Aorta (tissue), 5 donors: ENCODE measurements at places on chromosomes 7 and 10. TPM values are rescaled to one million over a fixed set of nuclear protein-coding genes. Genes with fewer than 3 reads are reported as not detected.

DNA sequence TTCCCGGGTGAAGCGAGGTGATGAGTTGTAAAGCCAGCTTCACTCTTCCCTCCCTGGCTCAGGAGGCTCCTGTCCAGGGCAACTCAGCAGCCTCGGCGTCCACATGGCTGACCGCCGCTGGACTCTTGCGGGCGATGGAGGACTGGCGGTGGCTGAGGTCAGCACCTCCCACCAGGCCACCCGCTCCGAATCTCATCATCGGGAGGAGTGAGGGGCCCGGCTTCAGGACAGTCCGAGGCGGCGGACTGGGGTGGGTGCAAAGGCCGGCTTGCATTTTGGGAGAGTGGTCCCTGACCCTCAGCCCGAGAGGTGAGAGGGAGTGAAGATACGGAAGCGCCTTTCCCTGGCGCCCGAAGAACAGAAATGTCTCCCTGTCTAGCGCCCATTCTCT, 759 bp downstream of the DNAJB12 start:
- DNase-seq = peak; percentile 82

GRCh38 chr7:8881916-8882315, 448.5 kb downstream of the NXPH1 start:
- no peak for DNase-seq

GRCh38 chr10:87608756-87609155, 50.9 kb upstream of the PAPSS2 start:
- no peak for DNase-seq

GRCh38 chr7:120053390-120053961, 219.5 kb upstream of the KCND2 start:
- no peak for DNase-seq

DNA sequence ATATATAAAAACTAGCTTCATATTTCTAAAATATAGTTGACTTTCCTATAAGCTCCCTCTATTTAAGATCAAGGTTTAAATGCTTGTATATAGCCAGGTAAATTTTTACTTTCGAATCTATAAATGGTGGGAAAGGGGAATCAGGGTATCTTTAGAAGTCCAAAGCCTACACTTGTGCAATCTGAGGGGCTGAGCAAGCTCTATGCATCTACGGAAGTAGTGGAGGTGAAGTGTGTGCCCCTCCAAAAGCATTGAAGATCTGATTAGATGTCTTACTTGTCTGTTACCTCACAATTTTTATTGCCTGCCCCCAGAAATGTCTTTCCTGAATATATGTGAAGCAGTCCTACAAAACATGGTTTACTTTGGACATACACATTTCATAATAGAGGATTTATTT, 1.6 kb downstream of the AKAP9 start:
- DNase-seq = no peak

GRCh38 chr10:45052700-45053099, 52.0 kb downstream of the ZNF22 start:
- DNase-seq = no peak

GRCh38 chr10:44439239-44439957, 54.5 kb upstream of the CXCL12 start:
- no peak for DNase-seq

DNA sequence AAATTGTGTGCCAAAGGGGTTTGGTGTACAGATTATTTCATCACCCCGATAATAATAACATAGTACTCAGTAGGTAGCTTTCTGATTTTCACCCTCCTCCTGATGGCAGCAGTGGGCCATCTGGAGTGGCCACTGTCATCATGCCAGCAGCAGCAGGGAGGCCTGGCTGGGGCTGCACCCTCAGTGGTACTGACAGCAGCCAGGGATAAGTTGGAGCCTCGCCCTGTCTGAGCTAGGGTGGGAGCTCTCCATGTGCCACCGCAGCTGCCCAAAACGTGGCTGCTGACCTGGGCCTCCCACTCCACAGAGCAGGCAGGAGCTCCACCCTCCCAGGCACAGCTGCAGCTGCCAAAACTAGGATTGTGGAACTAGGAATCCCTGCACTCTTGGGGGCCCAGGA, 700.8 kb upstream of the KCND2 start:
- no peak for DNase-seq

DNA sequence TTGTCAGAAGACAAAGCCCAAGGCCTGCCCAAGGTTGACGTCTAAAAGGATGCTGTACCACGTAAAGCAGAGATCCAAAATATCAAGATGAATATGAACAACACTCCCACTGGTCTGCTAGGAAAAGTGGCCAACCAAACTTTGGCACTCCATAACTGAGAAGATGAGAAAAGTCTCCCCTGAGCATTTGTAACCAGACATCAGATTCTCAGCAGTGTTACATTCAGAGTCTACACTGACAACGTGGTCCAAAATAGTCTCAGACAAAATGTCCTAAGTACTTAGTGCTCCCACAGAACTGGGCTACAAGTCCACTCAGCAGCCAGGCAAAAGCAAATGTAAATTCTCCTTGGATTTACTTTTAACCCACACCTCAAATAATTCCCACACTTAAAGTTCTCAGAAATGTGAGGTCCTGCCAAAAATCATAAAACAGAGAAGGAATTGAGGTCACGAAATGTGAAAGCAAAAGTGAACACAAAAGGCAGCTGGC, 185.1 kb upstream of the NOBOX start:
- DNase-seq = no peak

DNA sequence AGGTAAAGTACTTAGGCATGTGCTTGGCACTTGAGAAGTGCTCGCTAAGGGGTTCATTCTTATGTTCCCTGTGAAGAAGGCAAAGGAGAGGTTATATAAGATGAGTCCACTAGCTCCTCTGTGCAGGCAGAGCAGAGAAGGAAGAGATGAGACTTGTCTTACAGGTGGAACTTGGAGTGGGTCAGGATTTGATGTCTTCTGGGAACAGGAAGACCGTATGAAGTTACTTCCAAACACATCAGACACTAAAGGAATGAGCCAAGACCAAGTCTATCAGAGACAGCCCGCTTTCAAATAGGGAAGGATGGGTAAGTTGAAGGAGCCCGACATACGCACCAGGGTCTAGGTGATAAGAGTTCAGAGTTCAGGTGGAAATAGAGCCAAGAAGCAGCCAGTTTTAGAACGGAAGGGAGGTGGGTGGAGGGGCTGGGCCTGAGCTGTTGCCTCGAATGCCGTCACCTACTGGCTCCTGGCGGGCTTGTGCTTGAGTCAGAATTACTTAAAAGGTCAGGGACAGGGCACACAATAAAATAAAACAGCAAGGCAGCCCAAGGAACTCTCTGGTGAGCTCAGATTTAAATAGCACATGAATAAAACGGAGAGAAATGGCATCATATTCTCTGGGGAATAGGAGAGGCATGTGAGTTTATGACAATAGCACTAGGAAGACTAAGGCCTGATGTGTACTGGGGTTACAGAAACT, 56.1 kb upstream of the GRB10 start:
- peak; percentile 91 for DNase-seq

- DNase-seq = no peak
These were observed 40.9 kb downstream of the NSUN6 start for GRCh38 chr10:18610517-18610916.

DNA sequence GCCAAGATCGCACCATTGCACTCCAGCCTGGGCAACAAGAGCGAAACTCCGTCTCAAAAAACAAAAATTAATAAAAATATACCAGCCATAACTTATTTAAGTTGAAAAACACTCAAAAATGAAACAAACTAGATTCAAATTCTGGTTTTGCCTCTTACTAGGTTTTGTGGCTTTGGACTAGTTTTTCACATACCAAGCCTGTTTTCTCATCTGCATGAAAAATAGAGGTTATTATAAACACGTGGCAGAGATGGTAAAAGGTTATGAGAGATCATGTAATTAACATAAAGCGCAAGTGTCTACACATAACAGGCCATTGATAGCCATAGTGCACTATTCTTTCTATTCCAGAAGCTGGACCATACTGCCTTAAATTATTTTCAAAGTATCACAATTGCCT, 35.5 kb upstream of the CABCOCO1 start:
- no peak for DNase-seq

DNA sequence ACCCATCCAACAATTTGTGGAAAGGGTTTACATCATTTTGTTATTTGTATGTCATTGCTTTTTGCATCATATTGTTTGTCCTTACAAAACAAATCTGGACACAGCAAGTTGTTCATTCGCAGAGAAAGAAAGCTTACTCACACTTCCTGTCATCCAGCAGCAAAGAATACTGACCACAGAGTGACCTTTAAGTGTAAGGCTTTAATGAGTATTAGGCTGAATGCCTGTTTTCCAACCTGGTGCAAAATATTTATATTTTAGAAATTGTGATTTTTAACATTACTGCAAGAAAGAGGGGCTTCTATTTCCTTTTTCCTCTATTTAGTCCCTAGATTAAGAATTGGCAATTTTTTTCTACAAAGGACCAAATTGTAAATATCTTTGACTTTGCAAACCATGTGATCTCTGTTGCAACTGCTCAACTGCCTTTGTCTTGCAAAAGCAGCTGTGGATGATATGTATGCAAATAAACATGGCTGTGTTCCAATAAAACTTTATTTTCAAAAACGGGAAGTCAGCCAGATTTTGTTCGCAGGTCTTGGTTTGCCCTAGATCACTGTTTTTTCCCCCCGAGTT, 27.8 kb upstream of the ITGB1 start:
- DNase-seq = no peak

DNA sequence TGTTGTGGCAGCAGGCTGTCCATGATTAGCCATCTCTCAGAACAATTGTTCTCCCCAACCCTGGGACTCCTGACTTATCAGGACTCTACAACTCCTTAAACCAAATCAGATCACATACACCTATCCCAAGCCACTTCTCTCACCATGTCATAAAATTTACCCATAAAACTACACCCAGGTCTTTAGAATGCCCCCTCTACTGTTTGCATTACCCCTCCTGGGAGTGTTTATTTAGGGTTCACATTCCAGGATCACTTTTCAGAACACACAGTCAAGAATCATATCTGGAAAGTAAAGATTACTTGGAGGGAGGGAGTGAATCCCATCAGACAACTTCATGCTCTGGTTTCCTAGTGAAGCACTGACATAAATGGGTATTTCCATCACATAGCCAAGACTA, 7.1 kb downstream of the ASAH2 start:
- DNase-seq = no peak

- DNase-seq = peak; percentile 46
These were observed 203.4 kb upstream of the AHR start for GRCh38 chr7:17094963-17095574.

GRCh38 chr10:95837356-95837776, 70.4 kb upstream of the CC2D2B start:
- no peak for DNase-seq

- no peak for DNase-seq
These were observed 690.7 kb upstream of the PCDH15 start for GRCh38 chr10:55491712-55492111.

- DNase-seq = no peak
These were observed 73.6 kb downstream of the RELN start for GRCh38 chr7:103915680-103916357.

GRCh38 chr7:32774541-32774951, 117.0 kb downstream of the KBTBD2 start:
- no peak for DNase-seq

- DNase-seq = no peak
These were observed 6.2 kb downstream of the SLC26A4 start for GRCh38 chr7:107666790-107667189.

DNA sequence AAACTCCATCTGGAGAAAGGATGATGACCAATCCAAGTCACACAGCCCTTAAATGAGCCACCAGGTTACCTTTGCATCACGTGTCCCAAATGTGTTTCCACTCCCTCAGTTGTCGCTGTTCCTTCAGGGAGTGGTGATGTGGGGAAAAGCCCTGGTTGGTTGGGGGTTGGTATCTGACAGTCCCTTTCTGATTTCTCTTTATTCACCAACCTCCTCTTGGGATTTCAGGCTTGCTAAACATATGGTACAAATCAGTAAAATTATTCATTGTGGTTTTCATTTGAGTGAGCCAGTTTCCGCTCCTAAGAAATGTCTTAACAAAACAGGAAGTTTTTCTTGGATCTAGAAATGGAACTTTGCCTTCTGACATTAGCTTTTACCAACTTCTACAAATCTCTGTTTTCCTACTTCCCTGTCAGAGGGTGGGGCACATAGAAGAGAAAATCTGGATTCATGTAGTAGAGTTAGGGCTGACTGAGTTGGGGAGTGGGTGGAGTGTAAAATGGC, 40.0 kb upstream of the KMT2E start:
- no peak for DNase-seq

DNA sequence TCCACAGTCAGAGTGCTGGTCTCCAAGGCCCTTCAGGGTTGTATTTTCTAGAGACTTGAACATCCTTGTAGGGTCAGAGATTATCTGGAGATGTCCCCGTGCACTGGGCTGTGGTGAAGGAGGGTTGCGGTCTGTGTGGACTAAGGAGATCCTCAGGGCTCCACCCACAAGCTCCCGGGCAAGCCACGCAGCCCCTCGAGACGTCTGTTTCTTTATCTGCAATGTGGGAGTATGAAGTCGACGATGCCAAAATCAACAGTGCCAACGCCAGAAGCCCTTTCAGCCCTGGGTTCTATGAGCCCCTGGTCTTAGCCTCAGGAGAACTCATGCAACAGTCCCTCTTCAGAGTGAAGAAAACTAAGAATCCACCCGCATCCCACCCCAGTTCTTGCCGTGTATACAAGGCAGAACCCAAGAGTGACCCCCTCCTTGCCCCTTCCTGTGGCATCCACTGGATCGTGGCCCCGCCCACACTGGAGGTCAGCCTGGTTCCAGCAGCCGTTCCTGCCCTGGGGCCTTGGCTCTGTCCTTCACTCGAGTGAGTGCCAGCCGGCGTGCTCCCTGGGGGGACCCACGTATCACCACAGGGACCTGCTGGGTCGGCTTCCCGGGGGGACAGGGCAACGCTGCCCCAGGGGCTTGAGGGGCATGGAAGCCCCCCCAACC, 6.0 kb upstream of the SHH start:
- no peak for DNase-seq

GRCh38 chr10:12689893-12690292, 311.6 kb downstream of the CCDC3 start:
- no peak for DNase-seq

DNA sequence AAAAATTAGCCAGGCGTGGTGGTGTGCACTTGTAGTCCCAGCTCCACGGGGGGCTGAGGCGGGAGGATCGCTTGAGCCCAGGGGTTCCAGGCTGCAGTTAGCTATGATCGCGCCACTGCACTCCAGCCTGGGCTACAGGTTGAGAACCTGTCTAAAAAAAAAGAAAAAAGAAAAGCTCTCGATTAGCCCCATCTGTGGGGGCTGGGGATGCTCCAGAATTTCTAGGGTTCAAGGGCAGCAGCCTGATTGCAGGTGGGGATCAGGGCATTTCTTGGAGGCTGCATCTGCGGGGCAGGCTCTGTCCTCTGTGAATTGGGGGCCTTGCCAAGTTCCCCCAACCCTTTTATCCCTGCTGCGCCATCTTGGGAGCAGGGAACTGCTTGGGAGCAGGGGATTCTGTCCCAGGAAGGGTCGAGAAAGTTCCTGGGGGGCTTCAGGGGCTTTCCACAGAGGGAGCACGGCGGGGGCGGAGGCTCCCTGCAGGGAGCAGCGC, 651 bp upstream of the ARPC1A start:
- no peak for DNase-seq

- no peak for DNase-seq
These were observed at the start of gene GJD4 for GRCh38 chr10:35605191-35605590. GJD4 (plus strand) TSS chr10:35605341; CDS start chr10:35605568, 227 bp downstream.

MAGI2 gene
- total RNA-seq = 25.5 TPM

GIMAP6 gene
- total RNA-seq = 31.7 TPM

TUBB8 gene
- not detected for total RNA-seq

MYOF gene
- total RNA-seq = 242 TPM

SRRM3 gene
- 3.0 TPM for total RNA-seq

CALHM3 gene
- not detected for total RNA-seq

NAT16 gene
- total RNA-seq = not detected

PTPN20 gene
- total RNA-seq = 8.2 TPM

CTAGE4 gene
- not detected for total RNA-seq

FBXO24 gene
- not detected for total RNA-seq
